ENCODE measurements at places on chromosomes 16 and 17.

GRCh38 chr16:20868890-20869289, 31.3 kb downstream of the DCUN1D3 start:
- DNase-seq: no peak

- no peak for DNase-seq
Observed at GRCh38 chr16:50381679-50382440, 13.1 kb upstream of the BRD7 start.

DNA sequence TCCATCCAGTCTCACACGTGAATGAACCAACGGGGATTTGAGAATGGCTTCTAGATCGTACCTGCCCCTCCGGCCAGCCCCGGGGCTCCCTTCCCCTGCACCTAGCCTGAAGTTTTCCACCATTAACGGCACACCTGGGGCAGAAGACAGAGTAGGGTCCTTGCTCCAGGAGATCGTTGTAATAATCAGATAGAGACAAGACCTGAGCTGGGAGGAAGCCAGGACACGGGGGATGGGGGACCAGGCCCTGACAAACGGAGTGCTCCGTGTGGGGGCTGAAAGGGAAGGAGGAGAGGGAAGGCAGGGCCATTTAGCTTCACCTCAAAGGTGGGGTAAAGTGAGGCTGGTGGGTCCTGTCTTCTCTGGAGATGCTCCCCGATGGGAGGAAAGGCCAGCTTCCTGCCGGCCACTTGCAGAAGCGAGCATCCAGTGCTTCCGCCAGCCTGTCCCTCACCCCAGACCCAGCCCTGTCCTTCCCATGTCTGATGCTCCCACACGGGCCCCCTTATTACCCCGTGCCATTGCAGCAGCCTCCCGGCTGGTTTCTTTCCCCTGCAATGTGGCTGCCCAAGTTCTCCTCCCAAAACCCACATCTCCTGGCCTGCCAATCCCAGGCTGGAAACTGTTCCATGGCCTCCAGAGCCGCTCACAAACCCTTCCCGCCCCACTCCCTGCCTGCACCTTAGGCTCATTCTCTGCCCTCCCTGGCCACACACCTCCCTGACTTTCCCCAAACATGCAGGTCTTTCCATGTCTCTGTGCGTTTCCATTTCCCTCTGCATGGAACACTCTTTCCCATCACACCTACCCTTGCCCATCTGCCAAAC, 79.3 kb downstream of the MRC2 start:
- no peak for DNase-seq

DNA sequence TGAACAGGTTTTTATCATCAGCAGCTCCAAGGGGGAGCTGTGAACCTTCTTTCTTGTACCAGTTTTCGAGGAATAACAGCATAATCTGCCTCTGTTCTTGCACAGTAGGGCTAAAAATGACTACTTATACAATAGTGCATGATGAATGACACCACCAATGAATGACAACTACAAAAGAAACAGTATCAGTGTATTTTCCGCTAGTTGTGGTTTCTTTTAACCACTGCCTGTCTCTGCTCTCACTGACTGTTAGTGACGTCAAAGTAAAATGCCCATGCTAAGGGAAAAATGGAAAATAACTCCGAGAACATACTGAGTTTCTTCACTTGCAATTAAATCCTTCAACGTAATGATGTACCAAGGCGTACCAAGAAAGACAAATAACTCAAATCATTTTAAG, 294.9 kb downstream of the MAP2K6 start:
- DNase-seq: no peak
